ENCODE measurements at places on chromosomes 1 and 21.

DNA sequence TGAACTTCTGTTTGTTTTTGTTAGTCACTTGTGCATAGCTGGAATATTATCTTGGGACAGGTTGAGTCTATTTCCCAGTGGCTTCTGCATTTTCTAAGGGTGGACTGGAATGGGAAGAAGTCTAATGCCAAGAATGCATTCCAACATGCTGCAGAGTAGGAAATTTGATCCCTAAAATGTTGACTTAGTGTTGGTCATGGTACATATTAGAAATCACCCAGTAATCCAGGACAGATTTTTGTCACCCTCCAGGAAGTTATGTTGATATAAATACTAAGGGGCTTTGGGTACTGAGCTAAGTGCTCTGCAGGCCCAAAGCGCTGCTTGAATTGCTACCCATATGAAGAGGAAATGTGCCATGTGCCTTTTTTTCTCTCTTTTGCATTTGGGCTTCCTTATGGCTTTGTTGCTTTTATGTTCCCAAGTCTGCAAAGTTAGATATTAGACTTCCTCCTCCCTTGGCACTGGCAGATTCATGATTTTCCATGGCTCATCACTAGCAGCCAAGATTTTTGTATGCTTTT lies 10.0 kb downstream of the ARID1A start:
- DNase-seq, result no peak

GRCh38 chr1:117824616-117825015 lies 104.8 kb downstream of the GDAP2 start:
- no peak for DNase-seq

- no peak for DNase-seq
Measured at GRCh38 chr1:163250382-163250974, 47.8 kb upstream of the RGS5 start.

- DNase-seq, result no peak
Measured at GRCh38 chr1:168234846-168235547, 9.2 kb downstream of the SFT2D2 start.

DNA sequence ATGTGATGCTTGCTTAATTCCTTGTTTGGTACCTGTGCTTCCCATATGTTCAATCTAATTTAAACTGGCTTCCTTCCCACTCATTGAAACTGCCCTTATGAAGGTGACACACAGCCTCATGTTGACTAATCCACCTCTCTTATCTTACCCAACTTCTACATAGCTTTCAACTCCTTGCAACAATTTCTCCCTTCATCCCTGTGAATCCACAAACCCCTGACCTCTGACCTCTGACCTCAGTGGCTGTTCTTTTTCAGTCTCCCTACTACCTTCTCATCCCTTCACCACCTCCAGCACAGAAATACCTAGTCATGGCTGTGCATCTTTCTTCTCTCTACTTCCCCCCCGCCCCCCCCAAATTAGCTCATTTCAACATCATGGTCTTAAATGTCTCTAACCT lies 144.5 kb downstream of the TTLL7 start:
- DNase-seq, result no peak

- no peak for DNase-seq
Measured at GRCh38 chr1:18408656-18409370, 71.9 kb upstream of the KLHDC7A start.

Measured in right renal pelvis (tissue), 4 donors.